ENCODE measurements at places on chromosomes 5 and 9.

DNA sequence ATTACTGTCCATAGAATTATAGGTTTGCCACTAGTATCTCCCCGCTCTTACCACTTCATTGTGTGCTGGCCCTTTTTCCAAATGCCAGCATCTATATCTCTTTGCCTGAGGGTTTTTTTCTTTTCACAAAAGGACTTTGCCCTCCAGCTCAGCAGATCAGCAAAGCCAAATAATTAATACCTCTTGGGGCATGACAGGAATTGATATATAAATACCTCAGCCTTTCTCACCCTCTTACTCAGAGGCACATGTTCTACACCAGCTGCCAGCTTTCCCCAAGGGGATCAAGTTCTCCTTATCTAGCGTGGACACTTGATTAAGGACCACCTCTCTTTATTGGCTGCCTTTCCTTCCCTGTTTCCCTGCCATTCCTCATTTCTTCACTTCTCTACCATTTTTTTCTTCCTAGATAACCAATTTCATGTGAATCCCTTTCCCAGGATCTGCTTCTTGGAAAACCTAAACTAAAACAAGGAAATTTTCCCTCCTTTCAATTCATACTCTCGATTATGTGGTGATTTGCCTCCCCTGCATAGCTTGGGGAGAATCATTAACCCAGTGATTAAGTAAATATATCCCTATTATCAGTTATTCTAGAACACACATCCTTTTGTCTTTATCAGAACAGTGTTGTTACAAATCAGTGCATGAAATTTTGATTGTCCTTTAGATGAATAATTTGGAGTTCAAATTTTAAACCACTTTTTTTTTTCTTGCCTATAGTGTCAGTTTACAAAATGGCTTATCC is 6.9 kb upstream of the NUDT12 start:
- no peak for DNase-seq

DNA sequence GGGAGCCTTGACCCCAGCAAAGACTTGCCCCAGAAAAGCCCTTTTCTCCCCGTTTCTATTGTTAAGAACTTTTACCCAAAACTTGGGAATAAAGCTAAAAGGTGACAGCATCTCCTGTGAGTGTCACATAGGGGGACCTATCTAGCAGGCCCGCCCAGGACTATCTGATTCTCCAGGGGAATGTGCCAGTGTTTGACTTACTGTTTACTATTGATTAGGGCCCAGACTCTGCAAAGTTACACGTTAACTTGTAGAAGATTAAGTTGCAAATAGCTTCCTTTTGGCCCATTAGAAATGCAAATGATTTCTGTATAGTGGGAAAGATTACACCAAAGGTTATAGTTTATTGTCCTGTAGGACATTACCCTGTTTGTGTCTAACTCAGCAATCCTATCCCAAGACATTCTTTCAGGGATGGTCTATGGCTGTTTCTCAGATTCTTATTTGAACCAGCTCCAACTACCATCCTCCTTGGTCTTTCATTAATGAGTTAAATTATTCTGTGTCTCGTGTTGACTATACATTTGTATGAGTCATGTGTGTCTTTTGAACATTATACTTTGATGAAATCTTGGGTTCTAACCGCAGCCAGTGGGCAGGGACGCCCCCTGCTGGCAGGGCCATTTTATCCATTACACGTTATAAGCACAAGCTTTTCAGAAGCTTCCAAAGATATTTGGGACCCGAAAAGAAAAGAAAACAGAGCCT is 60.7 kb downstream of the HRH2 start:
- DNase-seq = no peak

- no peak for DNase-seq
These were observed 62.9 kb downstream of the USP20 start for GRCh38 chr9:129898185-129898584.

DNA sequence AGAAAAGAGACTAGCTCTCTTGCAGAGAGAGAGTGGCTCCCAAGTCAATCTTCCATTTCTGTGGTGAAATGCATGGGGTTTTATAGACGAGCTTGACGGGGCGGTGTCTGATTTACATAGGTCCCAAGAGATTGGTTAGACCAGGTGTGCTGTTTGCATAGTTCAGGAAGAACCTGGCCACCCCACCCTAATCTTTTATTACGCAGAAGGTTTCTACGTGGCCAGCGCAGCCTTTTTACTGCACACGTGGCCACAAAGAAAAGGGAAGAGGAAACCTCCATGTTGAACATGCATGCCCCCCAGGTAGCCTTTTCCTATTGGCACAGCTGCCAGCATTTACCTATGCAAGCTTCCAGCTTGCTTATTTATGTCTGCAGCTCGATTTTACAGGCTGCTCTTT is 92.1 kb downstream of the CAVIN4 start:
- DNase-seq = no peak

GRCh38 chr5:81334304-81335061 is 33.1 kb downstream of the ZCCHC9 start:
- DNase-seq = no peak

GRCh38 chr9:120933310-120934055 is 6.9 kb upstream of the TRAF1 start:
- no peak for DNase-seq

DNA sequence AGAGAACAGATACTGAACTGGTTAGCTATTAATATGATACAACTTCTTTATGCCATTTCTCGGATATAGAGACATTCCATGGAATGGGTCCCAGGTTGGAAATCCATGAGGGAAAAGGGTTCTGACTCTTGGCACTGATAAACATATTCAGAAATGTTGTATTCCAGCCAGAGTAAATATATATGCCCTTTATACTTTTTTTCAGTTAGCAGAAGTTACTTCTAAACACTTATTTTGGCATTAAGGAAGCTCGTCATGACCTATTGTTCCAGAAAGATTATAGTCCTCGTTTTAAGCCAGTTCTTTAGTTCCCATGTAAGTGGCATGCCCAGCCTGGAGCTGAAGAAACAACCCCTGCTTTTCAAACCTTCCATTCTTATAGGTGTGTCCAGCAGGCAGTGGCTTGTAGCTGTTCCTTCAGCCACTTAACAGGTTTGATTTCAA is 181.6 kb downstream of the CD180 start:
- no peak for DNase-seq

GRCh38 chr5:150671509-150672236 is 10.6 kb downstream of the MYOZ3 start:
- DNase-seq = no peak

- no peak for DNase-seq
These were observed 77.8 kb downstream of the BOD1 start for GRCh38 chr5:173538654-173539053.

- DNase-seq = no peak
These were observed 80.2 kb upstream of the DMRT1 start for GRCh38 chr9:761176-761792.

DNA sequence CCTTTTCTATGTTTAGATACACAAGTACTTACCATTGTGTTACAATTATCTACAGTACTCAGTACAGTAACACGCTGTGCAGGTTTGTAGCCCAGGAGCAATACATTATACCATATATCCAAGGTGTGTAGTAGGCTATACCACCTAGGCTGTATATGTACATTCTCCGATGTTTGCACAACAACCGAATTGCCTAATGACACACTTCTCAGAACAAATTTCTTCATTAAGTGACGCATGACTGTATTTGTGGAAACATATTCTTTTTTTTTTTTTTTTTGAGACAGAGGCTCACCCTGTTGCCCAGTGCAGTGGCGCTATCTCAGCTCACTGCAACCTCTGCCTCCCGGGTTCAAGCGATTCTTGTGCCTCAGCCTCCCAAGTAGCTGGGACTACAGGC is 4.0 kb upstream of the RAD23B start:
- no peak for DNase-seq

- peak; percentile 49 for DNase-seq
These were observed 20.0 kb upstream of the NPM1 start for GRCh38 chr5:171367424-171368370.

- no peak for DNase-seq
These were observed 184.2 kb downstream of the FSTL4 start for GRCh38 chr5:133428072-133428660.

GRCh38 chr5:28344836-28345433 is 1306.5 kb upstream of the CDH9 start:
- DNase-seq = peak; percentile 42

DNA sequence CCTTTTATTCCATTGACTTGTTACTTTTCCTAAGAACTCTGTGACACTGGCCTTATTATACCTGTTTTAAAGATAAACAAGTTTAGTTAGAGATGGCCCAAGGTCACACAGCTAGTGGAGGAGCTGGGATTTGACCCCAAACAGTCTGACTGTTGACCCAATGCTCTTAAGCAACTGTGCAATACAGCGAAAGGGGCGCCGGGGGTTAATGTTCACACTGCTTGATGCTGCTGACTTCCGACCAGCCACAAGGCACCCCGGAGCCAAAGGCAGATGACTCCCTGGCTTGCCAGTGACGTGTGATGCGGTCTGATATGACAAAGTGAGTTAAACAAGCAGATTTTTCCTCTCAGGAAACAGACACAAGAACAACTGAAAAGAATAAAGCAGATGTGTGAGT is 23.9 kb downstream of the PIK3R1 start:
- DNase-seq = no peak

- no peak for DNase-seq
These were observed 194.4 kb upstream of the VCAN start for GRCh38 chr5:83277154-83277553.

- DNase-seq = no peak
These were observed 2.5 kb upstream of the BASP1 start for GRCh38 chr5:17214893-17215292.

- DNase-seq = no peak
These were observed 7.5 kb upstream of the OTULINL start for GRCh38 chr5:14574096-14574495.

DNA sequence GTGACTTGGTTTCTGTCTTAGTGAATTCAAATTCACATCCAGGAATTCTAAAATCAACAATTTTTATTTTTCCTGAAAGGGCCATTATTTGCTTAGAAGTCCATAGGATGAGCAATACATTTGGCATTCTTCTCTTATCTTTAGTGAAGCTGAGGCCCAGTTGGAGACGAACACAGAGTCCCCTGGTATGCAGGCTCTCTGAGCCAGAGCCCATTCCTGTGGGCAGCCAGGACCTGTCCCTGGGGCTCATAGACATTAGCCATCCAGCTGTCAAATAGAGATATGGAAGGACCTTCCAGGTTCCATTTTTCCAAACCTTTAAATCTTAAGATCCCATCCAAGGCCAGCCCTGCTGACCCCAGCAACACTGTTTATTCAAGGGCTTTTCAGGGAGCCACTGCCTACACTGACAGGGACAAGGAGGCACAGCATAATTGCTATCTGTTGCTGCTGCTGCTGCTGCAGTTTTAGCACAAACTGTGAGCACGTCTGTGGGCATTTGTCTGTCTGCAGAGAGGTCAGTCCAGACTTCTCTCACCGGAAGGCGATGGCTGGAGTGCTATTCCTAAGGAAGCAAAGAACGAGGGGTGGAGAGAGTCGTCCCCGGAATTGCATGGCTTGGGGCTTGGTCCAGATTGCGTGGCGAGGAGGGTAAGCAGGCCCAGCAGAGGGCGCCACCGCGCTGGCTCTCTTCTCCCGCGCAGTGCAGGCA is 639.0 kb downstream of the CCDC171 start:
- peak; percentile 70 for DNase-seq

- no peak for DNase-seq
These were observed 11.4 kb upstream of the DUSP1 start for GRCh38 chr5:172782169-172783039.

GRCh38 chr5:105687493-105687892 is 1983.2 kb downstream of the EFNA5 start:
- no peak for DNase-seq

DNA sequence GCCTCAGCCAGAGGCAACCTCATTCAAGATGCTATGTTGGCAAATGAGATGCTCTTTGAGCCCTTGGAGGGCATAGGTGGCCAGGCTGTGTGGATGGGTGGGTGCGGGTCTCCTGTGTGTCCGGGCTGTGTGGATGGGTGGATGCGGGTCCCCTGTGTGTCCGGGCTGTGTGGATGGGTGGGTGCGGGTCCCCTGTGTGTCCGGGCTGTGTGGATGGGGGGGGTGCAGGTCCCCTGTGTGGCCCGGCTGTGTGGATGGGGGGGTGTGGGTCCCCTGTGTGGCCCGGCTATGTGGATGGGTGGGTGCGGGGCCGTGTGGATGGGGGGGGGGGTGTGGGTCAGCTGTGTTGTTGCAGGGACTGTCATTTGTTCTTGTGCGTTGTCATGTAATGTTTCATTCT is 136.6 kb upstream of the COL5A1 start:
- DNase-seq = no peak

DNA sequence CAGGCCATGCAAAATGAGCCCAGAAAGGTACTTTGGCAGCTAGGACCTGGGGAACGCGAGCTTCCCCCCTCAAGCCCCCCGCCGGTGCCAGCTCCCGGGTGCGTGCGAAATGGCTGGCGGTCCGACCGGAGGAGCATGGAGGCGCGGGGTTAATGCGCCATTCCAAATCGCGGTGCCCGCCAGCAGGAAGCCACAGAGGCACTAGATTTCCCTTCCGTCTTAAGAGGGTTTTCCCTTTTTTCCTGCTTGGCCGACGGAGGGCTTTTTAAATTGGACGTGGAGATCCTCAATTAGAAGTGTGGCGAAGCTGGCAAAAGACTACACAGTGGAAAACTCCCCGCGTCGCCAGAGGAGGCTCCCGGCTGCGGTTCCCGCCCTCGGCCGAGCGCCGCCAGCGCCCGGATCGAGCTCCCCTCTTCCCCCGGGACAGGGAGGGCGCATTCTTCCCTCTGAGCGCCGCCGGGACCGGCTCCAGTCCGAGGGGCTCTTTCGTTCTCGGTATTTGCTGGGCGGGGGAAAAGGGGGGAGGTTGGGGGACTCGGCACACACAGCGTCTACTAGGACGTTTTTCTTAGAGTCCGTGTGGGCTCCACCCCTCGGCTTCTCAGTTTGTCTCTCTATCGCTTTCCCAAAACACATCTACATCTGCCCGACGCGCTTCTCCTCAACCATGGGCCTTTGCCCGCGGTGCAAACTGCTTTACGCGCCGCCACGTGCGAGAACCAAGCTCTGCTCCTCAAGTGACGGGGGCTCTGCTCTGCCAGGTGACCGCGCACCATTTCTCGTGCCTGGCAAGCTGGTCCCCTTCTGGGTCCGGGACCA is 3.0 kb downstream of the GDNF start:
- DNase-seq = no peak

DNA sequence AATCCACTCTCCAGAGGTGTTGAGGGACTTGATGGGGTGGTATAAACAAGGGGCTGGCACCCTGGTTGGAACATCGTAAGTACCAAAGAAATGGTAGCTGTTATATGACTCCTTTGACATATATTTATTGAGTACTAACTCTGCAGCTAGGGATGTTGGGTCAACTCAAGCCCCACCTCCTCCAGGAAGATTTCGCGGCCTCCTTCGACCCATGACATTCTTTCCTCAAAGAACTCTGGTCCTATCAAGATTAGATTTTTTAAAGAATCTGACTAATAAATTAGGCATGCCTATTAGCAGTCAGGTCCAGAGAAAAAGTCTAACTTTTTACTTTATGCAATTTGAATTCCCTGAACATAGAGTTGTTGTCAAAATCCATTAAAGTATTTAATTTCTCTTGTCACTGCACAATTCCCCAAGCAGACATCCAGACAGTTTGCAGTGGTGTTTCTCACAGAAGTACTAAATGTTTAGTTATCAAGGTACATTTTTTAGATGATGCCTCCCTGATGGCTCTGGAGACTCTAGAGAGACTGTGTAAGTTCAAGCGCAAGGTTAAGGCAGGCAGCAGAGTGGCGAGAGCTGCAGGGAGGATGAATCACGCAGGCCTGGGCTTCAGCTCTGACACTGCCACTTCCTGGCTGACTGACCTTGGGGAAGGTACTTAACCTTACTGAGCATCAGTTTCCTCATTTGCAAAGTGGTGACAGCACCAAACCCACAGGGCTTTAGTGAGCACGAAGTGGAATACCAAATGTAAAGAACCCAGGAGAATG is 209.6 kb downstream of the TTLL11 start:
- no peak for DNase-seq

- DNase-seq = no peak
These were observed 123.0 kb downstream of the C9orf50 start for GRCh38 chr9:129497813-129498450.

- DNase-seq = peak; percentile 25
These were observed 1401.4 kb downstream of the EFNA5 start for GRCh38 chr5:106269252-106269843.

Data from HS-5 (cell line).